ENCODE measurements at places on chromosomes 5 and 9.

- DNase-seq, result no peak
These were observed 11.2 kb upstream of the SEMA4D start for GRCh38 chr9:89508951-89509615.

DNA sequence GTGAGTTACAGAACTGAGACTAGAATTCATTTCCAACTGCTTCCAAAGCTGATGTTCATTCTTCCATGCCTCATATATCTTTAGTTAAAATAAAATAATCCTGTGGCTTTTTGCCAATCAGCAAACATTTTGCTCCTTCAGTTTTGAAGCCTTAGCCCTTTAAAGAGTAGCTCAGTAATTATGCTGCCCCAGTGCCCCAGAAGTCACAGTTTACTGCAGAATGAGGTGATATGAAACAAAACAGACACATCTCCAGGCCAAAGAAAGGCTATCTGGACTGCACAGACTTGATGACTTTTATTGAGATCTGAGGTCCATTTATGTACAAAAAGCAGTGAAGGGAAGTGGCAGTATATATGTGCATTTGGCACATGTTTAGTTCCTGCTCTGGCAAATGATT lies 285.8 kb upstream of the ZNF462 start:
- no peak for DNase-seq

DNA sequence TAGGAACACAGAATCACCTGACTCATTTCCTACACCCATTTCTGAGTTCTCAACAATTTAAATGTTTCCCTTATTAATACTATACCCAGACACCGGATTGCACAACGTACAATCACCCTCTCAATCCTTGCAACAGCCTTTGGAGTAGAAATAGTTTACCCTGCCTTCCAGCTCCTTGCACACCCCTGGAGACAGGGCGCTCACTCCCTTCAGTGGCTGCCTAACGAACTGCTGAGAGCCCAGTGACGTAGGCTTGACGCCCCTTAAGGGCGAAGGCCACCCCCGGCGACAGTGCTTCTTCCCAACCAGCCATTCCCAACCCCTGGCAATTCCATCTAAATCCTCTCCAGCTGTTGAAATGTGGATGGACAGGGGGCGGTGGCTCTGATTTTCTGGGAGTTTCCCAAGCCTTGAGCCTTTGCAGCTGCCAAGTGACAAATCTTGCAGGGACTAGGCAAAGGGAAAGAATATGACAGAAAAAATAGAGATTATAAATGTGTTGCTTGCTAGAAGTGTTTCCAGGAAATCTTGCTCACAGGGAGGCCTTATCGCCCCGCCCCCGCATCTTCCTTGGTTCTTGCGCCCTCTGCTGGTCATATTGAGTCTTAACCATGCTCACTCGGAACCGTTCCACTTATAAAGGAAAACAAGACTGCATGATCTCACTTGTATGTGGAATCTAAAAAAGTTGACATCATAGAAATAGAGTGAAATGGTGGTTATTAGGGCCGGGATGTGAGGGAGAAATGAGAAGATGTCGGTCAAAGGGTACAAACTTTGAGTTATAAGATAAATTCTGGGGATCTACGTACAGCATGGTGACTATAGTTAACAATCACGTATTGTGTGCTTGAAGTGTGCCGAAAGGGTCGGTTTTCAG lies 7.6 kb upstream of the BARX1 start:
- DNase-seq, result peak; percentile 76

- DNase-seq, result no peak
These were observed 140.0 kb downstream of the SIL1 start for GRCh38 chr5:139058121-139058520.

GRCh38 chr5:152016421-152016820 lies 91.8 kb upstream of the GLRA1 start:
- no peak for DNase-seq
